ENCODE measurements at places on chromosomes 4 and X. TPM values are rescaled to one million over a fixed set of nuclear protein-coding genes. Genes with fewer than 3 reads are reported as not detected.

PLAC1 gene
- polyA plus RNA-seq, result not detected

TRIM2 gene
- polyA plus RNA-seq, result 5.8 TPM

GRCh38 chr4:165439981-165440380 is 61.2 kb downstream of the CPE start:
- DNase-seq, result no peak

MAGED4 gene
- 0.11 TPM for polyA plus RNA-seq

DNA sequence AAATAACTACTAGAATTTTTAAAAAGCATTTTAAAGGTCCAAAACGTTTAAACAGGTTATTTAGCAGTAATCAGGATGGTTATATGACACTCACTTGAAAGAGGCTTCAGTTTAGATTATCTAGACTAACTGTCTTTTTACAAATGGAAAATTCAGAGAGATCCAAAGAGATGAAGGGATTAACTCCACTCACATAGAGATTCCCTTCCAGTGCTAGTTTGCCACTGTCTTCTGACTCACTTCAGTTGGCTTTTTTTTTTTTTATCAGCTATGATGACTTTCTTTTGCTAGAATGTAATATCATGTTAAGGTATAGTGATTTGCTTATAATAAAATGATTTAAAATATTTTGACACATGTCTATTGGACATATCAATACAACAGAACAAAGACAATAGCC is 43.8 kb downstream of the GALNT7 start:
- no peak for DNase-seq

GNRHR gene
- polyA plus RNA-seq, result not detected

TLR10 gene
- not detected for polyA plus RNA-seq

GRCh38 chrX:40148385-40149285 is 50.9 kb upstream of the BCOR start:
- no peak for DNase-seq

GRCh38 chr4:112889199-112889598 is 160.3 kb upstream of the ANK2 start:
- no peak for DNase-seq

DNA sequence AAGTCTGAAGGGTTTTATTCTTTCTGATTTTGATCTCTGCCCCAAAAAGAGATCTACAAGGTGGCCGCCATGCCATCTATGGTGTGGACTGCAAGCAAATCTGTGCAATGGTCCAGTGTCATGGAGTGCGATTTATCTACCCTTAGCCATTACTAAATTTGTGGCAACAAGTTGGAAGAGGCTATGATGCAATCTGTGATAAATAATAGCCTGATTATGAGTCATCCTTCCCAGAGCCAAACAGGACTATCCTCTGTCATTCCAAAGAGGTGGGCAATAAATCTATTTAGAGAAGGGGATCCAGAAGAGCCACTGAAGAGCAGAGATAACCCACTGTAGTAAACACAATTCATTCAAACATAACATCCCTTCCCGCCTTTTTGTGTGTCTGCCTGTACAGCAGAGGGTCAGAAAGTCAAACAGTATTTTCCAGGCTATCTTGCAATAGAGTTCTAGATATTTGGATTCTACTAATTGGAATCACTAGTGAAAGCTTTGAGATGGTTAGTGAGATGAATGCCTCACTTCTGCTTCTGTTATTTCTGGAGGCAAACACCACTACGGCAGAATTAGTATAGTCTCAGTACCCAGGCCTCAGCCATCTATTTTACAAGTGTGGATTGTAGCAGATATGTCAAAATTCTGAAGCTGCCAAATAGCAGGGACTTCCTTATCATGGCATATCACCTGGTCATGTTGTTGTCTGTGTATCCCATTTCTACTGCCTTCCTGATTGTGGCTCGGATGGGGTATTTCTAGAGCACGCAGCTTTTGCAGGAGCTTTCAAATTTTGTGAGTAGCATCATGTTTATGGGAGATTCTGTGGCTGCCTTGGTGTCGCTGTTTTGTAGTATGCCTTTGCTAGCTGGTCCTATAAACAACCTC is 192.0 kb downstream of the SMIM20 start:
- DNase-seq, result no peak
